ENCODE measurements at places on chromosomes 4 and X.

DNA sequence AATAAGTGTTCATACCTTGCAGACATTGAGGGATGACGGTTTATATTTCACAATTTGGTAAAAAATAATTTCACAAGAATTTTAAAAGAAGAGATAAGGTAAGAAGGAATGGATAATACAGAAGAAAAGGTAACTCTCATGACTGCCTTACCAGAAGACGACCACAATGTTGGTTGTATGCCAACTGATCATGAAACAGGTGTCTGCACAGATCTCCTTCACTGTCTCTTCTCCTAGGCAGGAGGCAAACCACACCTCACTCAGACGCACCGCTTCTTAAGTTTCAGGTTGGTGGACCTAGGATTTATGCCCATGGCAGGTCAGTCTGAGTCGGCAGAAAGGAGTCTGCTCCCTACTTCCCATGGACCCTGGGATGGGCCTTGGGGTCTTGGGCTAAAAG lies 177.2 kb downstream of the VSIG4 start:
- DNase-seq: no peak

- DNase-seq: no peak
These were observed 1685.9 kb upstream of the TENM3 start for GRCh38 chr4:180557348-180557747.

GRCh38 chrX:78513971-78514738 lies 145.0 kb downstream of the RTL3 start:
- no peak for DNase-seq

DNA sequence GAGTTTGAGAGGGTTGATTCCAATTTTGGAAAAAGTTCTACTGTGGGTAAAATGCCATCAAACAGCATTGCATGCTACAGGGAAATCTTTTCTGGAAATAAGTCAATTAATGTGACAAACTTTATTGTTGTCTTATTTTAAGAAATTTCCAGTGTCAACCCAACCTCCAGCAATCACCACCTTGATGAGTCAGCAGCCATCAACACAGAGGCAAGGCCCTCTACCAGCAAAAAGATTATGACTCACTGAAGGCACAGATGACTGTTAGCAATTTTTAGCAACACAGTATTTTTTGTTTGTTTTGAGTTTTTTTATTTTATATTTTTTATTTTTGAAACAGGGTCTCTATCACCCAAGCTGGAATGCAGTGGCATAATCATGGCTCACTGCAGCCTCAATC lies 165.4 kb upstream of the C1QTNF7 start:
- no peak for DNase-seq

DNA sequence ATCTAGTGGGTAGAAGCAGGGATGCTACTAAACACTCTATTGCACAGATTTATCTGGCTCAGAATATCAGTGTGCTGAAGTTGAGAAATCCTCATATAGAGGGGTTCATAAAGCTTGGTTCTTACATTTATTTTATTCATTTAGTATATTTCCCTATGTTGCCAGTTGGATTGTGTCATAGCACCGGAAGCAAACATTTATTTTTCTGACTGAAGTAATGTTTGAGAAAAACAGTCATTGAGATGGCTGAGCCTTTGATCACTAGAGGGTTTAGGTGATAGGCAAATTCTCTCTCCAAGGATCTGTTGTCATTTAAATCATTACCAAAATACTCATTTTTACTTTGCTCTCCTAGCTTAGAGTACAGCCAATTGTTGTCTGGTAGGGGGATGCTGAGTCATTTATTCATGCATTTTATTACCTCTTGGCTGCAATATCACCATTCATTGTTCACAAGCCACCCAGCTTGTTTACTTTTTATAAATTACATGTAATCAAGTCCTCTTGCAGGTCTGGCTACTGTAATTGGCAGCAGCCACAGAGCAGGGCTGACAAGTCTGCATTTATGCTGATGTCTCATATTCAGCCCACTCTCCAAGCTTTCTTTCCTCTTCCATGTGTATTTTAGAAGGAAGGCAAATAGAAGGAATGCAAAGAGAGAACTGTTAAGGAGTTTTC lies 15.2 kb downstream of the GAB1 start:
- DNase-seq: no peak

GRCh38 chr4:38939165-38939564 lies 71.6 kb downstream of the FAM114A1 start:
- no peak for DNase-seq

- DNase-seq: no peak
These were observed 8.8 kb downstream of the HERC5 start for GRCh38 chr4:88465653-88466192.

Data from CD4-positive, alpha-beta T cell treated with Interleukin-12 subunit alpha and Interleukin-12 subunit beta, for 1 hour (primary cell).